ENCODE measurements at places on chromosomes 6 and 20.

- DNase-seq, result no peak
These were observed 320.1 kb downstream of the BTBD3 start for GRCh38 chr20:12237772-12238171.

DNA sequence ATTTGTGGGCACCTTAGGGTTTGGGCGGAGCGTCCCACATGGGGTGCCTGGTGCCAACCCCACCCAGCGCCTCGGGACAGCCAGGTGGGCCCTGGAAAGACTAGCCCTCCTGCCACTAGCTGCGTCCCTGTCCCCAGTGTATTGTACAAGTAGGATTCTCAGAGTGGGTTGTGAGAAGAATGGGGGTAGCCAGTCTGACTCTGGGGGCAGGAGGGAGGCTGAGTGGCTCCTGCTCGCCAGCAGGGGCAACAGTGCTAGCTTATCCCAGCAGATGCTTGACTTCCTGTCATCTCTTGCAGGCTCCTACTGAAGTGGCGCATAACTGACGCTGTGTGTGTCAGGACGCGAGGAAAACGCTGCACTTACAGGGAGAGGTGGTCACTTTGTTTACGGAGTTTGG, 9.3 kb downstream of the PSMA7 start:
- DNase-seq, result no peak

- peak; percentile 3 for DNase-seq
These were observed 29.4 kb upstream of the KIF25 start for GRCh38 chr6:167968091-167968490.

DNA sequence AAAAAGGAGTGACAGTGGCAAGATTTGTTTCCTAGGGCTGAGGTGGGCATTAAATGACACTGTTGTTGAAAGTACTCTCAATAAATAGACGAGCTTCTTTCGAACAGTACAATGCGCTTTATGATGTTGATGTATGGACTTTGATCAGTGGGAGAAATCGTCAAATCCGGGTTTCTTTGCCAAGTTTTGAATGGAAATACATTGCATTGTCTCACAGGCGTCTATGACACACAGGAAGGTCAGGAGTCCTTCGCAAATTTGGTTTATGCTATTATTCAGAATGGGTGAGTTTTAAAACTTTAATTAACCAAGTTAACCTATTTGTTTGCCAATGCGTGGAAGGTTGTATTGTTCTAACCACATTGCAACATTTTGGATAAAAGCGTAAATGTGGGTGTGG, 547.3 kb upstream of the SLC35B3 start:
- DNase-seq, result no peak

GRCh38 chr6:167146977-167147376, 10.8 kb downstream of the GPR31 start:
- no peak for DNase-seq

DNA sequence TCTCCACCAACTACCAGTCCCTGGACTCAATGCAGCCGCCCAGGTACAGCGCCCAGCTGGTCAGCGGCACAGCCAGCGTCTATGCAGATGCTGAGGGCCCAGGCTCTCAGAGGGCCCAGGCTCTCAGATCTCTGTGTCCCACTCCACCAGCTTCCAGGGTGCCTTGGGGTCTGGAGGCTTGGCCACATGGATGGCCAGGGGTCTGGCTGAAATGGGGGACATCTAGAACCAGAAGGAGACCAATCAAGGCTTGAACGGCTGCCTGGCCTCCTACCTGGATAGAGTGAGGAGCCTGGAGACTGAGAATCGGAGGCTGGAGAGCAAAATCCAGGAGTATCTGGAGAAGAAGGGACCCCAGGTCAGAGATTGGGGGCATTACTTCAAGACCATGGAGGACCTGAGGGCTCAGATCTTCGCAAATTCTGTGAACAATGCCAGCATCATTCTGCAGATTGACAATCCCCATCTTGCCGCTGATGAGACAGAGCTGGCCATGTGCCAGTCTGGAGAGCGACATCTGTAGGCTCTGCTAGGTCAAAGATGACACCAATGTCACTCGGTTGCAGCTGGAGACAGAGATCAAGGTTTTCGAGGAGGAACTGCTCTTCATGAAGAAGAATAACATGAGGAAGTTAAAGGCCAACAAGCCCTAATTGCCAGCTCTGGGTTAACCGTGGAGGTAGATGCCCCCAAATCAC, 44.1 kb upstream of the GRM4 start:
- no peak for DNase-seq

- DNase-seq, result no peak
These were observed 31.7 kb downstream of the BEND6 start for GRCh38 chr6:56986611-56987010.

DNA sequence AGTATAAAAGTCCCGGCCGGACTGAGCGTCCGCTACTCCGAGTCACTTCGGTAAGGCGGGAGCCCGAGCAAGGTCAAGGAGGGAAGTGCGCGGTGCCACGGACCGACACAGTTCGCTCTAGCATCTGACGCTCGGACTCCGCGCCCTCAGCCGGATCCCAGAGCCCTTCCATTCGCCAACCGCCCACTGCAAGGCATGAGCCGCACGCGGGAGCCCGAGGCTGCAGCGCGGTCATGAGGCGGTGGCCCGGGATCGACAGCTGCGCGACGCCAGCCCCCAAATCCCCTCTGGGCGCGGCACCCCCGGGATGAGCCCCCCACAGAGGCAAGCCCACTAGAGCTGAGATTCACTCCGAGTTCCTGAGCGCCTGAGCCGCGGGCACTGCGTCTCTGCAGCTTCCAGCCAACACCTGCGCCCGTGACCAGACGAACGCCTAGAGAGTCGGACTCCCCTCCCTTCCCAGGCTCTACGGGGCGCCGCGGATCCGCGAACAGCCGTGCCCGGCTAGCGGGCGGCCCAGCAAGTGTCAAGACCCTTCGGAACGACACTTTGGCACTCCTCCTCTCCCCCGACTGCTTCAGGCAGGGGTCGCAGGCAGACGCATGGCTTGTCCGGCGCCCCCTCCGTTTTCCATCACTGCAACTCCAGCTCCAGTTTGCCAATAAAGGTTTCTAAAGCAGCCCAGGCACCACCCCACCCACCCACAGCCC, 725 bp upstream of the ISM1 start:
- no peak for DNase-seq

DNA sequence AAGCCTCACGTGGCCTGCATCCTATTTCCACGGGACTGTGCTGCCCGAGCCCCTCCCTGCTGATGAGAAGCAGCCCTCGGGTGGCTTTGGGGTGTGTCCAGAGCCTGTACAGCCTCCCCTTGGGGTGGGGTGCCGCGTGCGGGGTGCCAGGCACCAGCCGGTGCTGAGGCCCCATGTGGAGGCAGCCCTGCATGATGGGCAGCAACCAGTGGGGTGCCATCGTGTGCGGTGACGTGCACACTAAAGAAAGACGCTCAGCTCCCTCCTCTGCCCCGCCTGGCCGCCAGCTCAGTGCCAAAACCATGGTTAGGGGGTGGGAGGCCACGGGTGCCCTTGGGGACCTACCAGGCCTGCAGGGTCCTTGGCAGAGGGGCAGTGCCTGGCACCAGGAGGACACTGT, 26.2 kb downstream of the NTSR1 start:
- DNase-seq, result no peak

GRCh38 chr6:88168362-88168761, 2.2 kb upstream of the CNR1 start:
- DNase-seq, result no peak

Measured in stimulated activated CD8-positive, alpha-beta memory T cell treated with anti-CD3 and anti-CD28 coated beads, Interleukin-7, amount 100 ng/mL, for 24 hours (primary cell).